Muscle of leg (tissue), 16 donors: ENCODE measurements at places on chromosomes 4 and X. TPM values are rescaled to one million over a fixed set of nuclear protein-coding genes. Genes with fewer than 3 reads are reported as not detected.

TMPRSS11D gene
- 0.14 TPM for polyA plus RNA-seq

DNA sequence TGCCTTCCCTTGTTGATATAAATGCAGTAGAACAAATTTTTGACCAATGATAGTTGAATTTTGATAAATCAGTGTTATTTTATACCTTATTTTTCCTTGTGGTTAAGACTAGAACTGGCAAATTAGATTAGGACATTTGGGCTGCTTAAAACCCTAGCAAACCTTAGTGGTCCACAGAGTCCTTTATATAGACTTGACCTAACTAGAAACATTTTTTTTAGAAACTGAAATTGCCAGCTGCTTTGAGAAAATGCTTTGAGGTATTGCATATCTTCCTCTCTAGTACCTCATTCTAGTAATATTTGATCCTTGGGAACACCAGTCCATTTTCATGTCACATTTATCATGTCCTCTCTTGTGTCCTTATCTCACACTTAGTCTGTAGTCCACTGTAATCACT lies 580.3 kb downstream of the FSTL5 start:
- no peak for DNase-seq

- DNase-seq = no peak
Measured at GRCh38 chr4:168411318-168412150, 68.8 kb downstream of the DDX60L start.

GRCh38 chr4:131052646-131053045 lies 1956.7 kb downstream of the C4orf33 start:
- peak; percentile 6 for DNase-seq

DNA sequence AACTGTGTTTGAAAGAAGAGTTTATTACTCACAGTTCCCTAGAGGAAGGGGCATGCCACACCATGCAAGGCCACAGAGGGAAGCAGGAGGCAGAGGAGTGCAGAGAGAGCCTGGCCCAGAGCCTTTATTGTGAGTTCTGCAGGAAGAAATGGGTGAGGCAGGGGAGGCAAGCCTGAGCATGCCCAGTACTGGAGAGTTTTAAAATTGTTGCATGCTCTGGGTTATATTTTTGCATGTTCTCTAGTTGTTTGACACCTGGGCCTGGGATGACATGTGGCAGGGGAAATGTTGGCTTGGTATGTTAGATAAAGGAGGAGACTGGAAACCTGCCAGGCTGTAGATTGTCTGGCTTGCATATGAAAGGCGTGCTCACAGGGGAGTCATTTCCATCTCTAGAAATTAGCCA lies 19.7 kb upstream of the CRMP1 start:
- no peak for DNase-seq

DNA sequence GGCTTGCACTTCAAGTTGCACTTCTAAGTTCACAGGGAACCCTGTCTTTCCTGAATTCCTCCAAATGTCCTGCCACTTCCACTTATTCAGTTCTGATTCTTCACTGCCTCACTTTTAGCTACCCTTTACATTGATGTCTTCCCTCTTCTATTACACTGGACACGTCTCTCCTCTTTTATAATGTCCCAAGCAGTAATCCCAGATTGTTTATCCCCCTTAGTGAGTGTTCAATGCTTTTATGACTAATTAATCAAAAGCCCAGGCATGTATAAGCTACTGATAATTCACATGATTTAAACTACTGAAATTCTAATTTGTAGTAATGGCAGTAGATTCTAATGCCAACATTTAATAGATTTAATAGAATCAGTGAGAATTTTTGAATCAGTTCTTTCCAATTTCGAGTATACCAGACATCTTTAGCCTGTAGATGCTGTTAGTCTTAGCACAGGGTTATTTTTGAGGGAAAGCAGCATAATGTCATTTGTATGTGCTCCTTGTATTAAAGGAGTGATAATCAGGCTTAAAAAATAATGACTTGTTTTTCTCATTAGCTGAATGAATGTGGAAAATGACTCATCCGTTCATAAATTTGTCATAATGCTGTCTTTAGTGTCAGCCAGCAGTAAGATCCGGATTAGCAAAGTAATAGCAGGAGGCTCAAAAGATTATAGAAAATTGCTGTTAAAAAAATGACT lies 703.1 kb downstream of the CENPC start:
- DNase-seq = no peak

DNA sequence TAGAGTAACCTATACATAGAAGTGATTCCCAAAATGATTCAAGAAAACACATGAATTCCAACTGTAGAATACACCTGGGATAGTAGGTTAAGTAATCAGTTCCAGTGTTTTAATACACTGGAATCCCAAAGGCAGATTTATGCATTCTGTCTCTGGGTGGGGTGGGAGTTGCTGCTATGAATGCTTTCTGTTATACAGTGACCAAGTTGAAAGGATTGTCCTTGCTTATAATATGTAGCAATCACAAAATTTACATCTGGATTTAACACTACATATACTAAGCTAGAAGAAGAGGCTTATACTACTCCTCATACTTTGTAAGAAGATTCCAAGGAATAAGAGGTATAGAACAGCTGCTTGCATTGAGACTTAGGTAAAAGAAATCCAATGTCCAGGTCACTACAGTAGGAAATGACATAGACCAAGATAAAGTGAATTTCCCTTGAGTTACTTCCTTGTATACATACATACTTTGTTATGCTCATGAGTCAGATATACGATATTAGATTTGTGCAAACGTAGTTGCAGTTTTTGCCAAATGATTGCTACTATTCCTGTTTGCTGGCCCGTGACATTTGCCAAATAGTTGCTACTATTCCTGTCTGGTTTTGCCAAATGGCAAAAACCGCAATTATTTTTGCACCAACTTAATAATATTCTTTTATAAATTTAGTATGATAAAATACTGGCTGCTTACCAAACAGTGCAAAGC lies 210.5 kb upstream of the DIAPH2 start:
- DNase-seq = no peak

- DNase-seq = no peak
Measured at GRCh38 chrX:39692796-39693195, 405.0 kb downstream of the BCOR start.

GRCh38 chrX:22126327-22126726 lies 94.2 kb downstream of the PHEX start:
- no peak for DNase-seq

DNA sequence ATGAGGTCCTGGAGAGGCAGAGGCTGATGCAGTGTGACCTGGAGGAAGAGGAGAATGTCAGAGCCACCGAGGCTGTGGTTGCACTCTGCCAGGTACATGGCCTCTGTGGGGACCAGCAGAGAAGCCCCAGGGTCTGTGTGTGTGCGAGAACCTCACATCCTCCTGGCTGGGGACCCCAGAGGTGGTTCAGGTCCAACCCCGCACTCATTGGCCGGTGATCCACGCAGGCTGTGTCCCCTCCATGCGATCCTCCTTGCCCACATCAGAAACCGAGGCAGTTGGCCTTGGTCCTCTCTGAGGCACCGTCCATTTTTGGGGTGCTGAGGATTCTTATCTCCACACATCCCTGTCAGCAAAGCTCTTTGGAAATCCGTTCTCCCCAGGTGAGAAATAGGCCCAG lies 45.3 kb downstream of the EVC start:
- no peak for DNase-seq

GRCh38 chr4:4603592-4603991 lies 61.7 kb upstream of the STX18 start:
- DNase-seq = no peak

EREG gene
- polyA plus RNA-seq = 0.05 TPM

DNA sequence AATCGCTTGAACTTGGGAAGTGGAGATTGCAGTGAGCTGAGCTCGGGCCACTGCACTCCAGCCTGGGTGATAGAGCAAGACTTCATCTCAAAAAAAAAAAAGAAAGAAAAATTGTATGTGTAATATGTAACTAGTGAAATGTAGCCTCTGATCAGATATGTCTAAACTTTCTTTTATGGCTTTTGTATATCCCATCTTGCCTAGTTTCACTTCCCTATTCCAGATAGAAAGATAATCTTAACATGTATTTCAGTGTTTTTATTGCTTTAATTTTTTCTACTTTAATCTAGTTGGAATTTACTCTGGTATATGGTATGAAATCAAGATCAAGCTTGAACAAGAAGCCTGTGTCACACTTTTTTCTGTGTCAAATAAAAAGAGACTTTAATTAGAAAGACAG lies 1.9 kb upstream of the ZNF41 start:
- DNase-seq = no peak

DNA sequence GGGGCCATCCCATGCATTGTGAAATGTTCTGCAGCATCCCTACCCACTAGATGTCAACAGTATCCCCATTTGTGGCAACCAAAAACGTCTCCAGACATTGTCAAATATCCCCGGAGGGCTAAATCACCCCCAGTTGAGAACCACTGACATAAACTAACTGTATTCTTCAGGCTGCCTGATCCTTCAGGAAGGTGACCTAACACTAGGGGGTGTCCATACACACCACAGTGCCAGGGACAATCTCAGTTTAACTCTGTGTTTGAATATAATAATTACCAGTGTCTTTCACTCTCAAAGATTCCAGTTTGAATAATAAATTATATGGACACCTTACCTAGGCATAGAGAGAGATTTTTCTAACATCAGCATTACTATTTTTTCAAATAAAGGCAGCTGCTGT lies 6.4 kb downstream of the ACE2 start:
- DNase-seq = no peak

IQSEC2 gene
- polyA plus RNA-seq = 8.7 TPM

AREG gene
- 0.15 TPM for polyA plus RNA-seq

AADAT gene
- 11.5 TPM for polyA plus RNA-seq

TAF7L gene
- 0.21 TPM for polyA plus RNA-seq
